ENCODE measurements at places on chromosomes 12 and 14. TPM values are rescaled to one million over a fixed set of nuclear protein-coding genes. Genes with fewer than 3 reads are reported as not detected.

OAS2 gene
- total RNA-seq: 10.0 TPM

- DNase-seq: no peak
Measured at GRCh38 chr14:93716002-93716745, 72.1 kb downstream of the PRIMA1 start.

DNA sequence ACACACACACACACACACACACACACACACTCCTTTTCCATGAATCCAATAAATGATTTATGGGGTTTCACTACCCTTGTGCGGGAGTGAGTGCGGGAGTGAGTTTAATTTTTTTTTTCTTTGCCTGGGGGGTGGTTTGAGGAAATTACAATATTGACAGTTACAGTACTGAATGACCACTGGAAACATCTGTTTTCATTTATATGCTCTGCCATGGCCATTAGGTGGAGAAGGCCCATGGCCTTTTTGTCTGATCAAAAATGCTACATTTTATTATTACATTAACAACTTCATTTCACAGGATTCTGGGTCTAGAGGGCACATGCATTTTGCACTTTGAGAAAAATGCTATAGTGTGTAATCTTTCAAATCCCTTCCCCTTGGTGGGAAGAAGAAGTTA lies 5.9 kb downstream of the TBX3 start:
- no peak for DNase-seq

- DNase-seq: no peak
Measured at GRCh38 chr12:64876388-64877071, 52.1 kb downstream of the TBC1D30 start.

DNA sequence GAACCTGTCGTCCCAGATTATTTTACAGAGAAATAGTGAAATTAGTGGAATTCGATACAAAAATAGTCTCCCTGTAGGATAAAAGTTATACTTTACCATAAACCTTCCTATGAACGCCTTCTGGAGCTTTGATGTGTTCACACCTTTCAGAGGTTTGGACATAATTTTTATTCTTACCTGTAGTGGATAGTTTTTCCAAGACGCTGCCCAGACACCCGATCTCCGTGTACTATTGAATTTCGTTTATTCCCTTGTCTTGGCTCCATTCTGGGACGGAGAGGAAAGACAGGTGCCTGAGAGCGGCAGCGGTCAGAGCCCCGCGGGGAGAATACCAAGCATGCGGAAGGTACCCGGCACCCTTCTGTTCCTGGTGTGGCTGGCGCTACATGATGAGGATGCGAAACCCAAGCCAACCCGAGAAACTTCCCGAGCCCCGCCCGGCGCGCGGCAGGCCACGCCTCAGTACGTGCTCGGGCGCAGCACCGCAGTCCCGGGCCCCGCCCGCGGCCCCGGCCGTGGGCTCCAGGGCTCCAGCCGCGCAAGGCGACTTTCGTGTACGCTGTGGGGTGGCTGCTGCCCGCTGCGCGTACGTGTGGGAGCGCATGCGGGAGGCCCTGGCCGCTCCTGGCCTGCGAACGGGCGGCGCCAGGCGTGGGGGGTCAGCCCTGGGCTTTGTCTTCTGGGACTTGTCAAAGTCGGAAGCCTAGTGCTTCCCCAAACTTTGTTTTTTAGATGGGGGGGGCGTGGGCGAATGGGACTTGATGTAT lies 11.3 kb upstream of the SNAPC1 start:
- peak; percentile 50 for DNase-seq

CCDC196 gene
- total RNA-seq: not detected

KRT78 gene
- total RNA-seq: not detected

DNA sequence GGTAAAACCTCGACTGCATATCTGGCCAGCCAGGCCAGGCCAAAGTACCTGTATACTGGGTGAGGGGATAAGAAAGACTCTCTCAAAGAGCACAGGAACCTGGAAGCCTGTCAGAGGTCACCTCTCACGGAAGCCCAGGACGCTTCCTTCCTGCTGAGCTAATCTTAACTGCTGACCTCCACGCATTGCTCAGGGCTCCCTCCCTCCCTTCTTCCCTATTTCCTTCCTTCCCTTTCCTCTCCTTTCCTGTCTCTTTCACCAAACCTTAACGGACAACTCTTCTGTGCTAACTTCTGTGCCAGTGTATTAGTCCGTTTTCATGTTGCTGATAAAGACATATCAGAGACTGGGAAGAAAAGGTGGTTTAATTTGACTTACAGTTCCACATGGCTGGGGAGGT lies 14.8 kb upstream of the RNASE10 start:
- DNase-seq: no peak
